ENCODE measurements at places on chromosomes 2 and 18. TPM values are rescaled to one million over a fixed set of nuclear protein-coding genes. Genes with fewer than 3 reads are reported as not detected.

OXER1 gene
- not detected for total RNA-seq

FOXD4L1 gene
- total RNA-seq, result not detected

IMP4 gene
- 65.6 TPM for total RNA-seq

SIX3 gene
- total RNA-seq, result not detected

PIEZO2 gene
- not detected for total RNA-seq

GAD1 gene
- not detected for total RNA-seq

ABCG8 gene
- total RNA-seq, result not detected

MTERF4 gene
- total RNA-seq, result 82.9 TPM

NT5C1B gene
- total RNA-seq, result not detected

SP140 gene
- 68.2 TPM for total RNA-seq

NDUFB3 gene
- 33.8 TPM for total RNA-seq

SERPINB10 gene
- total RNA-seq, result not detected

C2orf74 gene
- 4.9 TPM for total RNA-seq

HOXD9 gene
- total RNA-seq, result not detected

DTNA gene
- total RNA-seq, result not detected

RBKS gene
- total RNA-seq, result 7.0 TPM

B3GNT7 gene
- 0.37 TPM for total RNA-seq

LYG2 gene
- total RNA-seq, result not detected

IL36A gene
- not detected for total RNA-seq

KATNAL2 gene
- total RNA-seq, result 0.97 TPM

POTEI gene
- not detected for total RNA-seq

DSG1 gene
- not detected for total RNA-seq

ARHGEF33 gene
- not detected for total RNA-seq

KCNG2 gene
- total RNA-seq, result not detected

CREG2 gene
- total RNA-seq, result 0.39 TPM

GLI2 gene
- not detected for total RNA-seq

PRSS56 gene
- not detected for total RNA-seq

MZT2A gene
- 58.4 TPM for total RNA-seq

MOCOS gene
- total RNA-seq, result 0.30 TPM

BMP10 gene
- not detected for total RNA-seq

DOK6 gene
- 0.05 TPM for total RNA-seq

ALK gene
- total RNA-seq, result not detected

KCNE4 gene
- not detected for total RNA-seq

UGT1A5 gene
- total RNA-seq, result not detected

MPP4 gene
- not detected for total RNA-seq

UGT1A4 gene
- not detected for total RNA-seq

MAP3K19 gene
- total RNA-seq, result not detected

IL36RN gene
- not detected for total RNA-seq

PDK1 gene
- 25.5 TPM for total RNA-seq

LMAN2L gene
- total RNA-seq, result 3.6 TPM

MALL gene
- total RNA-seq, result 0.13 TPM

SEPTIN10 gene
- 6.2 TPM for total RNA-seq

ACMSD gene
- total RNA-seq, result not detected

ERICH2 gene
- not detected for total RNA-seq

TET3 gene
- total RNA-seq, result 20.3 TPM

KCNG3 gene
- total RNA-seq, result not detected
